HT-29 (cell line): ENCODE measurements at places on chromosomes 16 and 17. TPM values are rescaled to one million over a fixed set of nuclear protein-coding genes. Genes with fewer than 3 reads are reported as not detected.

- DNase-seq, result no peak
Measured at GRCh38 chr17:64006361-64007088, 8.4 kb downstream of the PRR29 start.

DNA sequence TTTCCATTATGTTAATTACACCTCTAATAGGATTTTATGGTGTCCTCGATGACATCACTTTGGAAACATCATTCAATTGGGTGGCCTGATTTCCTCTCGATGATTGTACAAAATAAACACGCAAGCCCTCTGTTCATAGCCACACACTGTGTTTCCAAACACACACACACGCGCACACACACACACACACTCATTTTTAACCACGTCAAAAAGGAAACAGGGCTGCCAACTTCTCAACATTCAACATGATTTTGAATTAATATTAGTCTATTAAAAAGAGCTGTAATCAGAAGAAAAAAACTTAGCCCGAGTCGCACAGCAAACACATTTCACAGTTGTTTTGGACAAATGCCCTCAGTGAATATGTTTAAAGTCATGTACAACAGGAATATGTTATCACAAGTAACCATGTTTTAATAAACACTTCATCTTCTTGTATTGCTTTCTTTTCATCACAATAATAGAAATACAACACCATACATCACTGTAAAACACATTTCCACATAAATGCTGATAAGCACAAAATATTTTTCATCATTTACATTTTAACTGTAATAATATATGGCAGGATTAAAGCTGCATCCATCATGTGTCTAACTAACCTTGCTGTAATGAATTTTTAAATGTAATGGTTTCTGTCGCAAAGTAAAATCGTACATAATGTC is 219.1 kb upstream of the IRX3 start:
- DNase-seq, result no peak

GRCh38 chr16:67841198-67841815 is 813 bp upstream of the THAP11 start:
- DNase-seq, result no peak

DNA sequence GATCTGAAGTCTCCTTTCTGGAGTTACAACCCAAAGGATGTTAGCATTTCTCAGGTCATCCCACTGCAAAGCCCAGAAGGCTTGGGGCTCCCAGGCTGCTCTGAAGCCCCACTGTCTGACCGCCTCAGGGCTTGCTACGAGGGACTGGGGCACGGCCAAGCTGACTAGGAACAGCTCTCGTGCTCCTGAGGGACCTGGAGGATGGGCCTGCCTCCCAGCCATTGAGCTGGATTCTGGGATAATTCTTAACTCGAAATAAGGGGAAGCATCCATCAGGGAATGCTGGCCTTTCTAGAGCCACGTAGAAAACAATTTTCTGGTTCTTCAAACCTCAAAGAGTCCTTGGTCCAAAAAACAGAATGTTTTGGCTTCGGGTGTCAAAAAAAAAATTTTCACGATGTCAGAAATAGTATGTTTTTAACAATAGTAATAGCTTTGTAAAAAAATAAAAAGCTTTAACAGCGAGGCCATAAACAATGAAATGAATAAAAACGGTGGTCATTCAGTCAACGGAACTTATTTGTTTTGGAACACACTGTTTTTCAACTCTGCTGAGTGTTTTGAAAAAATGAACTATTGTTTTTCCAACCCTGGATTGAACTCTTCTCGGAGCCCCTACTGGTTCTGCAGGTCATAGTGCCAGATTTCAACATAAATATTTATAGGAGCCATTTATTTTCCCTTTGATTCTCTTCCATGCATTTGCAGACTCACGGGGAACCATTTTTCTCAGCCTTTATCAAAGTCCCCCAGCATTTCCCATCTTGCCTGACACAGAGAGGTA is 16.4 kb upstream of the HERPUD1 start:
- no peak for DNase-seq

- DNase-seq, result peak; percentile 46
Measured at GRCh38 chr16:67241008-67241900, 6.0 kb downstream of the FHOD1 start.

DNA sequence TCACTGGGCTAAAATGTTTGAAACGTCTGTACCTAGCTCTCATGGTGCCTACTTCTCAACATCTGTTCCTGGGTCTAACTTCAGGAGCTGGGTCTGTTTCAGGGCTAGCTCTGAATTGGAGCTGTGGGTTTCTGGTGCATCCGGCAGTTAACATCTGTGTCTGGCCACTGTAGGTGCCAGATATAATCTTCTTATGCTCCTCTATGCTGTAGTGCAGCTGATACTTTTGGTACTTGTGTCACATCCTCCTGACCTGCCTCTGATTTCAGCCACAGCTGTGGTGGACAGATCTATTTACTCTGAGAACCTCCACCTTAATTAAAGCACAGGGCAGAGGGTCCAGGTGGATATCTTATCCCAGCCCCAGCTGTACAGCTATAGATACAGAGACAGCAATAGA is 496.5 kb upstream of the CDH11 start:
- DNase-seq, result no peak

DNA sequence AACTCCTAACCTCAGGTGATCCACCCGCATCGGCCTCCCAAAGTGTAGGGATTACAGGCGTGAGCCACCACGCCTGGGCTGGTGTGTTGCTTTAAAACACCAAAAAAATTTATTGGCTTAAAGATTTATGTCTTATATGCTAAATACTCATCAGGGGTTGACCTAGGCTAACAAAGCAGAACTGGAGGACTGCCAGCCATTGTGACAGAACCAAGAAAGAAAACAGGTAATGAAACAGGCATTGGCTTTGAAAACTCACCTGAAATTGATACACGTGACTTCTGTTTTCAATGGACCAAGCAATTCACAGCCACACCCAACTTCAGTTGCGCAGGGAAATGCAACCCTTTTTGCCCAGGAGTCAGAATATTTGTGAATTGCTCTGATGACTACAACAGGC is 4.9 kb upstream of the PHAF1 start:
- DNase-seq, result no peak

DNA sequence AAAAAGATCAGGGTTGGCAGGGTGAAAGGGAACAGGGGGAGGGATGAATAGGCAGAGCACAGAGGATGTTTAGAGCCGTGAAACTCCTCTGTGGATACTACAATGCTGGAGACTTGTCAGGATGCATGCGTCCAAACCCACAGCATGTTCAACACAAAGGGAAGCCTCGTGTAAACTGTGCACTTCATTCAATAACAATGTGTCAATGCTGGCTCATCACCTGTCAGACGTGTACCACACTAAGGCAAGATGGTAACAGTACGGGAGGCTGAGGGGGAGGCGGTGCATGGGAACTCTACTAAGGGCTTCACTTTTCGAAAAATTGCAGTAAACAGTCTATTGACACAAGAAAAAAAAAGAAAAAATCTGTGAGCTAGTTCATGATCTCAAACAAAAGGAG is 63.7 kb downstream of the C16orf95 start:
- DNase-seq, result no peak

DNA sequence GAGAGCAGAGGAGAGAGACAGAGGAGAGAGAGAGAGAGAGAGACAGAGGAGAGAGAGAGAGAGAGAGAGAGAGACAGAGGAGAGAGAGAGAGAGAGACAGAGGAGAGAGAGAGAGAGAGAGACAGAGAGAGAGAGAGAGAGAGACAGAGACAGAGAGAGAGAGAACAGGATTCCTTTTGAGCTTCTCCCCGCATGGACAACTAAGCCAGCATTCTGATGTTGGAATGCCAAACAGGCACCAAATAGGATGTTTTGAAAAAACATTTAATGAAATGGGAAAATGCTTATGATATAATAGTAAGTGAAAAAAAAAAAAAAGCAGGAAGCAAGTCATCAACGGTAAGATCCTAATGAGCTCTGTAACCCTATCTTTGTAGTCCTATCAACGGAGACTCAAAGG is 60.7 kb downstream of the ARSG start:
- no peak for DNase-seq

- no peak for DNase-seq
Measured at GRCh38 chr17:76179496-76180467, 38.7 kb upstream of the FOXJ1 start.

TAT gene
- 0.03 TPM in 1 of 2 replicates, not detected in the other for total RNA-seq

GRCh38 chr17:34715504-34715903 is 136.1 kb downstream of the TMEM132E start:
- no peak for DNase-seq

DNA sequence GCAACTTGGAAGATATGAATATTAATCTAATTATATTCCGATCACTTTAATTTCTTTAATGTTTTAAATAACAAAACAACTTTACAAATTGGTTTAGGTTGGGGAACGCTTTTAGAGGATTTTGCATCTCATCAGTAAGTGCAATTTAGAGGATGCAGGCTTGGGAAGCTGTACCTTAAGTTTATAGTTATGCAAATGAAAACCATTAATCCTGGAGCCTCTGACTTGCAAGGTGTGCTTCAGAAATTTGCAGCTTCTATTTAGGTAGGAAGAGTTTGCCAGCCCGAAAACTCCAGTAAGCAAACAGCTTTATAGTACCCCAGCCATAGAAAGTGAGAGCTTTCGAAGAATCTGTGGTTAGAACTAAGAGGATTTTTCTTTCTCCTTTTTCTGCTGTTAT is 547.0 kb downstream of the MAF start:
- DNase-seq, result no peak

SNX20 gene
- 0.23 TPM in 1 of 2 replicates, not detected in the other for total RNA-seq

DNA sequence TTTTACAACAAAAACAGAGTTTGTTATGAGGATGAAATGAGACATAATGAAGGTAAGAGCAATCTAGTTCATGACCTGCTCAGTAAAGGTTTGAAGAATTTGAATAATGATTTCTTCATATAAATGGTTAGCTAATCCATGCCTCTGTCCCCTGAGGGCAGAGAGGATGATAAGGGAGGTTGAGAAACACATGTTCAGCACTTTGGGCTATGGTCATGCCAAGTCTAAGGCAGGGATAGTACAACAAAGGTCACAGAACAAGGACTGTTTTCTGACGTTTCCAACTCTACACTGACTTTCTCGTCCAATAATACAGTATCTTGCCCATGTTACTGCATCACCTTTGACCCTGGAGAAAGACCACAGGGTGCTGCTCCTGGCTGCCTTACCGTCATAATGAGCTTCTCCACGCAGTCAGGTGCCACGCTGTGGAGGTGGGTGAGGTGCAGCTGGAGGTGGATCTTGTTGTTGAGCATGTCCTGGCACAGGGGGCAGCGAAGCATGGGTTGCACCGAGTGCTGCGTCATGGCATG is 236.7 kb downstream of the ZFHX3 start:
- DNase-seq, result no peak

PYDC1 gene
- not detected in 2 replicates for total RNA-seq

DNA sequence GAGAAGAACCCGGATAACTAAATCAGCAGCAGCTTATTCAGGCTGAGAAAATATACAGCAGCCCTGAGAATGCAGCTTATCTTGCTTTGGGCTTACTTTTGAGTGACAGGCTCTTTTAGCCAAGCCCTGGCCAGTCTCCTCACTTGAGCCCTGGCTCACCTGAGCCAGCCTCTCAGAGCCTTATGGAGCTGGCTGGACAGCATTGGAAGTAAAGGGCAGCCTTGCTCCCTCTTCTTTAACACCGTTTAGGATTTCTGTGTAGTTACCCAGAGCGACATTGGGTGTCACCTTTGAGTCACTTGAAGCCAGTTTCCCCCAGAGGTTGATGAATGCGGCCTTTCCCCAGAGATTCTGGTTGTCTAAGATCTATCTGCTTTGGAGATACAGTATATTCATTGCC is 7.7 kb upstream of the NPIPB2 start:
- DNase-seq, result peak; percentile 74

VPS25 gene
- total RNA-seq, result 76.1 and 84.4 TPM in 2 replicates

- no peak for DNase-seq
Measured at GRCh38 chr16:57166451-57166850, 19.4 kb downstream of the PSME3IP1 start.

DNA sequence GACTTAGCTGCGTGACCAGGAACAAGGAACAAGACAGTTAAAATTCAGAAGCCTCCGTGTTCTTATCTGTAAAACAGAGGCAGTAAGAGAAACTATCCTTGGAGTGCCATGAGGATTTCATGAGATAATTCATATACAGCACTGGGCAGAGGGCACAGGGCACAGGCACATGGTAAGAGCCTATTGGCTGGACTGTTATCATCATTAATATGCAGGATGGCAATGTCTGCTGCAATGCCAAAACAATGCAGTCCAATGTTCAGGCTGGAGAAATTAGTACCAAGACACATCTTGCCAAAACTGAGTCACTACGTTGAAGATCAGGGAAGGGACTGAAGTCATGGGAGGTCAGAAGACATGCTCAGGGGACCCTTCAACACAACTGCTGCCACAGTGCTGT is 13.6 kb downstream of the CDRT4 start:
- DNase-seq, result no peak

DNA sequence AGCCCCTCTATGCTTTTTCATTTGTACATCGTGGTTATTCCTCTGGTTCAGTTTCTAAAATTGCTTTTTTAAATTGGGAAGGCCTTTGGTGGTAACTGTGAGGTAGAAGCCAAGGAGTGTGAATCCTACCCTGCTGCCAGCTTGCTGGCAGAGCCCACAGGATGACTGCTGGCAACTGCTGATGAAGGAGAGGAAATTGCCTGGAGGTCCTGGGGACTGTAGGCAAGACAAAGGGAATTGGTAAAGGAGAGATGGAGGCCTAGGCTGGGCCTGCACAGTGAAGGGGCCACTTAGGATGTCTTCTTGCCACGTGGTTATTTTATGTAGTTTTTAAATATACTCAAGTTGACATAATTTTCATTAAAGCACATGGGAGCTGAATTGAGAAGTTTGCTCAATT is 15.8 kb downstream of the C17orf58 start:
- no peak for DNase-seq

GRCh38 chr17:45139533-45139920 is 4.0 kb downstream of the ACBD4 start:
- no peak for DNase-seq

TEX19 gene
- total RNA-seq, result 0.10 and 1.1 TPM in 2 replicates

DNA sequence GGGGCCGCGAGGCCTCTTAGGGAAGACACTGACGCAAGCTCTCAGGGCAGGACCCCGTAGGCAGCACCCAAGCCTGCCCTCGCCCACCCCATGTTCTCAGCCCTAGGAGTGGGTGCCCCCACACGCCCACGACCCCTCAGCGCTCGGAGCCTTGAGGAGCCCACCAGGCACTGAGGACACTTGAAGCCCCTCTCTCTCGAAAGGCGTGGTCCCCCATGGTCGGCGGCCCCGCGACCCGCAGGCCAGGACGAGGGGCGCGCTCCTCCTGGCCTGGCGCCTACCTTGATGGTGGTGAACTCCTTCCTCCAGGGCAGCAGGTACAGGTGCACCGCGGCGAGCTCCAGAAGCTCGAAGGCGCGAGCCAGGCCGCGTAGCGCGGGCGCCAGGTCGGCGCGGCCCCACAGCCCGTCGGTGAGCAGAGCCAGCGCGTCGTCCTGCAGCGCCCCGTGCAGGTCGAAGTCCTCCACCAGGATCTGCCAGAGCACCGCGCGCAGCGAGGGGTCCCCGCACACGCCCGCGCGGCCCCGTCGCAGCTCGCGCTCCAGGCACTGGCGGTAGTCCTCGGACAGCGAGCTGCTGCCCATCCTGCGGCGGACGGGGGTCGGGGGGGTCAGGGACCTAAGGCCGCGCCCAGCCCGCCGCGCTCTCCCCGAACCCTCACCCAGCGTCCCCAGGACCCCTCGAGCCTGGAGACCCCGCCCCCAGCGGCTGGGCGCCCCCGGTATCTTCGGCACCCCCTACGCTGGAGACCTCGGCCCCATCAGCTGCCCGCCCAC is 668 bp downstream of the SPATA2L start:
- DNase-seq, result peak; percentile 77

DNAAF8 gene
- total RNA-seq, result 2.5 and 5.8 TPM in 2 replicates
